ENCODE measurements at places on chromosomes 12 and 14.

DNA sequence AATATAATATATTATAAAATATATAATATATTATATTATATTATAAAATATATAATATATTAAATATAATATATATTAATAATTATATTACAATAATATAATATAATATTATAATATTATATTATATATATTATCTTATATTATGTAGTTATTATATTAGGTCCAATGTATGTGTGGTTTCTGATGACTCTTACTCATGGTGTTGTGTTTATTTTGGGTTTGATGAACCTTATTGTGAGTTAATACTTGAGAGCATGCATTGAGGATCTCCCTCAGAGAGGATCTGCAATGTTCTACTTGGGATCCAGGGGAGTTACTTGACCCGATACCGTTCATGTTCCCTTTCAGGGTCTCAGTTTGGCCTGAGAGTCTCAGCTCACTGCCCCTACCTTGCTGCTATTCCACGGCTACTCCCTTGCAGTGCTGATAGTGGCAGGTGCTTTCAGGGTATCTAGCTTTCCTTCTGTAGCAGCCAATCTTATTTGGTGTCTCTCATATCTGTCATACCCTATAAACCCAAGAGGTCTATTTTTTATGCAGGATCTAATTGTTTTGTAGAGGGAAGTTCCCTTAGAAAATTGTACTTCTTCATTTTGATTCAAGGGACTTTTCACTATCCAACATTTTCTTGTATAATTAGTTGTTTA is 89.1 kb upstream of the ZDHHC17 start:
- H3K4me1 ChIP-seq: no peaks in the 10 kb centered on the region
- DNase-seq: no peak
- H3K36me3 ChIP-seq: no peaks in the 10 kb centered on the region
- H3K27ac ChIP-seq: no peak overlapping the region
- no peak overlapping the region for H3K4me3 ChIP-seq

GRCh38 chr12:15001733-15002382 is 29.0 kb downstream of the PDE6H start:
- H3K4me1 ChIP-seq: no peaks in the 10 kb centered on the region

DNA sequence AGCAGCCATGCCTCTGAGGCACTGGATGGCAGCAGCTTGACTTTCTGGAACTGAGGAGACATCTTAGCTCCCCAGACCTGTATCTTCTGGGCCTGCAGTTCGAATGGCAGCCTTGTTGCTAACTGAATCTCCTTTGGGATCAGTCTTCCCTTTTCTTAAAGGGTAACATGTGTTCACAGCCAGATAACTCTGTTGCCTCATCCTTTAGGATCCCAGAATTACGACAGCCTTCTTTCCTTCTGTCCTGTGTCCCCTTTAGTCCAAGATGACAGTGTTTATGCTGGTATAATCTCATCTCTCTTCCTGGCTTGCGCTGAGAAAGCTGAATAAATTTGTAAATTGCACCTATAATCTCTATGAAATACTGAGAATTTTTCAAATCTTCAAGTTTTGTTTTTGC is 9.1 kb upstream of the ERC1 start:
- H3K27ac ChIP-seq: no peak overlapping the region
- no peaks in the 10 kb centered on the region for H3K36me3 ChIP-seq

GRCh38 chr12:5905757-5906156 is 39.3 kb downstream of the ANO2 start:
- no peak overlapping the region for H3K27ac ChIP-seq
- no peaks in the 10 kb centered on the region for H3K4me1 ChIP-seq
- no peak overlapping the region for H3K4me3 ChIP-seq
- DNase-seq: no peak
- H3K27me3 ChIP-seq: no peaks in the 10 kb centered on the region

DNA sequence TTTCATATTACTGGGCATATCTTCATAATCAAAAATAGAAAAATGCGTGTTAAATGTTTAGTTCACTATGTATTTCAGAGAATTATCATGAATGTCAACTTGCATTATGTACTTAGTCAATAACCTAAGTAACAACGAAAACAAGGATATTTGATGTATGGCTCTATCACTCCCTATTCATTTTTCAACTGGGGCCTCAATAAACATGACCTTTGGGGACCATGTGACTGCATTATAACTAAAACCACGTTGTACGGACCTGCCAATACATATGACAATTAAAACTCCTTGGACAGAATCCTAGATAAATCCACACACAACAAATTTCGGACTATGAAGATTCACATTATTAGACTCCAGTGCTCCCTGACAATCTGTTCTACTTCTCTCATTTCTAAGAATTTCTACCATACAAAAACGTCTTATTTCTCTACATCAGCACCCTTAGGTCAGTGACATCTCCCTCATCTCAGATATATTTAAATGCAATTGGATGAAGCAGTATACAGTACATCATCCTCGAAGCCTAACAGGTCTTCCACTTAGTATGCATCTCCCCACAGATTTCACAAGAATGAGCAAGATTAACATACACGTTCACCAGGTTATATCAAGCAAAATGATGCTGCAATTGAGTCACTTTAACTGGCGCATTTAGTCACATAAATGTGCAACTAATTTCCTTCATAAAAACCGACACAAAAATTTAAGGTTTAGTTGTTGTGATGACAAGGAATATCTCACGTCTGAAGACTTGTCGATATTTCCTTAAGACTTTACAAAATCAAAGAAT is 1.5 kb downstream of the UBE2N start:
- H3K4me1 ChIP-seq: peaks cover 41% of the 10 kb centered on the region
- no peaks in the 10 kb centered on the region for H3K27me3 ChIP-seq
- no peak for DNase-seq
- H3K27ac ChIP-seq: peak overlapping the region; percentile 61

DNA sequence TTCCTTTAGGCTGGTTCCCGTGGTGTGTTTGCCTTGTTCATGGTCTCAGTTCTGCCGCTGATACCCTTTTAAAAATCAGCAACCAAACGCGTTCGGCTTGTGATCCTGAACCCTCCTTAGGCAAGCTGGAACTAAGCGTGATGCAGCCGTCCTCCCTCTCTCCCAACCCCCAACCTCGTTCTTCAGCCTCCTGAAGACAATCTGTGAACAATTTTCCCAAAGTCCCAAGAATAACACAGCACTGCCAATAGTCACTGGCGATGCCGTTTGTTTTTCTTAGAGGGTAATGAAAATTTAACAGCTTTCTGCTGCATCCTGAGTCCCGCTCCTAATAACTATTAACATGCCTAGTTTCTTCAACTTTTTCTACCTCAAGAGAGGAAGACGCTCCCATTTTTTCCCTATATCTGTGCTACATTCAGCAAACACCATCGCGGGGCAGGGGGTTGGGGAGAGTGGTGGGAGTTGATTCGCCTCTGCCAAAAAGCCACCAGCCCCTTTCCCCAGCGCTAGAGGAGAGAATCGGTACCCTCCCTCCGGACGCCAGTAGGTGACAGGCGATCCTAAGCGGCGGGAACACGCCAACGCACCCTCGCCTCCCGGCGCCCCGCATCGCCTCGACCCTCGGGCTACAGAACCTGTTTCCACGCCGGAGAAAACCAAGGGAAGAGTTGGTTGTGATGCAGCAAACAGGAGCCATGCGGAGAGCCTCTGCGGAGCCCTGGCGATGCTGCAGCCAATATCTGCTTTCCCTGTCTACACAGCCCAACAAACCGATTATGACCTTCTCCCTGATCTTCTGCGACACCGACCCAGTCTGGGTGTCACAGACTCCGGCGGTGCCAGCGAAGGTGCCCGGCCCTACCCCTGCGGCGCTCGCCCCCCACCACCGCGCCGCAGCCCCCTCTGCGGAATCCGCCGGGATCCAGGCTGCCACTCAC is 752 bp downstream of the PRICKLE1 start:
- H3K27ac ChIP-seq: no peak overlapping the region
- H3K27me3 ChIP-seq: peaks cover 40% of the 10 kb centered on the region
- peaks cover 14% of the 10 kb centered on the region for H3K4me1 ChIP-seq
- no peak for DNase-seq
- no peaks in the 10 kb centered on the region for H3K36me3 ChIP-seq

- H3K27me3 ChIP-seq: no peaks in the 10 kb centered on the region
- no peaks in the 10 kb centered on the region for H3K36me3 ChIP-seq
- H3K27ac ChIP-seq: peak overlapping the region; percentile 94
Measured at GRCh38 chr12:57519796-57520052, 590 bp downstream of the DDIT3 start.

- no peaks in the 10 kb centered on the region for H3K4me1 ChIP-seq
- H3K27me3 ChIP-seq: no peaks in the 10 kb centered on the region
- H3K36me3 ChIP-seq: no peaks in the 10 kb centered on the region
- no peak overlapping the region for H3K27ac ChIP-seq
- no peak for DNase-seq
Measured at GRCh38 chr12:65952737-65953209, 128.5 kb downstream of the HMGA2 start.

- H3K27ac ChIP-seq: peak overlapping the region; percentile 83
- H3K4me1 ChIP-seq: peaks cover 71% of the 10 kb centered on the region
- no peaks in the 10 kb centered on the region for H3K27me3 ChIP-seq
Measured at GRCh38 chr14:70652871-70653270, 11.2 kb downstream of the TTC9 start.

DNA sequence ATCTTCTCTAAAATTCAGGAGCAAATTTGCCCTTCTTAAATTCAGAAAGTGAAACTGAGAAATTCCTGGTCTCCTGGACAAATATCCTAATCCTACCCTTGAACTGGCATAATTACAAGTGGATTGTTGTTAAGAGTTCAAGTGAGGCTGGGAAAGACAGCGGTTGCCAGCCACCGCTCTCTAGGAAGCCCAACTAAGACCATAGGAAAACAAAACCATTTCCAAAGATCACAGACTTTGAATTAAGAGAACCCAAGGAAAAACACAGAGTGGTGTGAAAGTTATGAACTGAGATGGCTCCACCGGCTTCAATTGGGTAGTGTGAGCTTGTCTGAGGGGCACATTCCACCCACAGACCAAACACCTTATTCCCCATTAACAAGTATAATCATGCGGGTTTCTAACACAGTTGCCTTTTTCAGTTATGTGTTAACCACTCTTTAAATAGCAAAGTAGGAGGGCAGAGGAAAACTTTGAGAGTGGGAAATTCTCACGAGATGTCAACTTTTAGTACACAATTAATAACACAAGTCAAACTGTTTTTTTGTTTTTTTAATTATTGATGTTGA is 1628.8 kb upstream of the SEL1L start:
- no peaks in the 10 kb centered on the region for H3K27me3 ChIP-seq
- no peak for DNase-seq
- no peaks in the 10 kb centered on the region for H3K36me3 ChIP-seq
- H3K4me3 ChIP-seq: no peak overlapping the region
- H3K4me1 ChIP-seq: no peaks in the 10 kb centered on the region
- no peak overlapping the region for H3K27ac ChIP-seq

GRCh38 chr14:75627406-75627805 is 33.3 kb downstream of the ERG28 start:
- DNase-seq: no peak
- H3K4me3 ChIP-seq: no peak overlapping the region
- no peaks in the 10 kb centered on the region for H3K4me1 ChIP-seq
- no peak overlapping the region for H3K27ac ChIP-seq
- no peaks in the 10 kb centered on the region for H3K36me3 ChIP-seq

DNA sequence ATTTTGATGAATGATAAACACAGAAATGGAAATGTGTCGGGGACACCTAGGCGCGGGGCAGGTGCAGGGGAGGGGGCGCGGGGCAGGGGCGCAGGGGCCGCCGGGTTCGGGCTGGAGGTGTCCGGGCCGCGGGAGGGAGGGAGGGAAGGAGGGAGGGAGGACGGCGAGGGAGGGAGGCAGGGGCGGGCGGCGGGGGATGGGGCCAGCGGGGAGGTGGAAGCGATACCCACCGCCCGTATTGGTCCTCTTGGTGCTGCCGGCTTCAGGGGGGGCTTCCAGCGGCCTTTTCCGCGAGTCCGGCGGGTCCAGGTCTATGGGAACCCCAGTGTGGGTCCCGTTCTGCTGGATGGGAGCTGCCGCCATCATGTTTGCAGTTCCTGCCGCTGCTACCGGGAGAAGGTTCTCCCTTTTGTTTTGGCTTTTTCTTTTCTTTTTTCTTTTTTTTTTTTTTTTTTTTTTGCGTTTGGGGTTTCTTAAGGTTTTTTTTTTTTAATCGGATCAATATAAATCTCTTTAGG is 703 bp downstream of the NOVA1 start:
- H3K36me3 ChIP-seq: no peaks in the 10 kb centered on the region
- H3K4me1 ChIP-seq: peaks cover 2% of the 10 kb centered on the region

Measured in T-cell (primary cell).